Brain microvascular endothelial cell (primary cell): ENCODE measurements at places on chromosomes 6 and 20.

- DNase-seq, result no peak
Observed at GRCh38 chr6:40563111-40563510, 24.1 kb downstream of the LRFN2 start.

DNA sequence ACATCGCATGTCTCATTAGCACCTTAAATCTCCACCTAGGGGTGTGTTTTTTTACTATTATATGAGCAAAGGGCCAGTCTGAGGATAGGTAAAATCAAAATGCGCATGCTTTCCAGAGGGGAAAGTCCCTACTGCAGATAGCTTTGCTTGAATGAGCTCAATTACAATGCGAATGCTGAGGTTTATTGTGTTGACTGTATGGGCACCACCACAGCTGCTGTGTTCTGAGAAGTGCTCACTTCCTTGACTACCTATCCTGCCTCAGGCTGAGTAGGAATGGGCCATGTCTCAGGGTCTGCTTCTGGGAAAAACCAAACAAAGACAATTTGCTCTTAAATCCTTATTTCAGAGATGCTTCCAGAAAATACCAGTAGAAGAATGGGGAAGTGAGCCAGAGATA is 36.6 kb downstream of the MOCS1 start:
- DNase-seq, result no peak

- DNase-seq, result peak; percentile 66
Observed at GRCh38 chr6:27752038-27752885, 159.9 kb downstream of the OR2B2 start.

DNA sequence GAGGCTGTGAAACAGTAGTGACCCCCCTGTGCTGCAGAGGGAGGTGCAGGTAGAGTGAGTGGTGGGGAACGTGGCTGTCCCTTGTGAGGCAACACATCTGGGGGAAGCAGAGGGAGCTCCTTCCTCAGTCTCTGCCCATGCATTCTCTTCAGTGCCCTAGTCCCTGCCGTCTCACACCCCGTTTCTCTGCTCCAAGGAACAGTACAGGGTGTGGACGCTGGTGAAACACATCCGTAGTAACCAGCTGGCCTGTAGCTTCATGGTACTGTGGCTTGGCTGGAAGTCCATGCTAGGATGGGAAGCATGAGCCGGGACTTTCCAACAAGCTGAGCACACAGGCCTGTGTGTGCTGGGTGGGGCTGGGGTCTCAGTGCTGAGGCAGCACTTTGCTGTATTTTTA is 25.4 kb upstream of the CST3 start:
- no peak for DNase-seq

GRCh38 chr6:54981276-54981609 is 134.7 kb downstream of the FAM83B start:
- DNase-seq, result no peak

GRCh38 chr20:24257171-24257570 is 212.3 kb upstream of the SYNDIG1 start:
- no peak for DNase-seq

DNA sequence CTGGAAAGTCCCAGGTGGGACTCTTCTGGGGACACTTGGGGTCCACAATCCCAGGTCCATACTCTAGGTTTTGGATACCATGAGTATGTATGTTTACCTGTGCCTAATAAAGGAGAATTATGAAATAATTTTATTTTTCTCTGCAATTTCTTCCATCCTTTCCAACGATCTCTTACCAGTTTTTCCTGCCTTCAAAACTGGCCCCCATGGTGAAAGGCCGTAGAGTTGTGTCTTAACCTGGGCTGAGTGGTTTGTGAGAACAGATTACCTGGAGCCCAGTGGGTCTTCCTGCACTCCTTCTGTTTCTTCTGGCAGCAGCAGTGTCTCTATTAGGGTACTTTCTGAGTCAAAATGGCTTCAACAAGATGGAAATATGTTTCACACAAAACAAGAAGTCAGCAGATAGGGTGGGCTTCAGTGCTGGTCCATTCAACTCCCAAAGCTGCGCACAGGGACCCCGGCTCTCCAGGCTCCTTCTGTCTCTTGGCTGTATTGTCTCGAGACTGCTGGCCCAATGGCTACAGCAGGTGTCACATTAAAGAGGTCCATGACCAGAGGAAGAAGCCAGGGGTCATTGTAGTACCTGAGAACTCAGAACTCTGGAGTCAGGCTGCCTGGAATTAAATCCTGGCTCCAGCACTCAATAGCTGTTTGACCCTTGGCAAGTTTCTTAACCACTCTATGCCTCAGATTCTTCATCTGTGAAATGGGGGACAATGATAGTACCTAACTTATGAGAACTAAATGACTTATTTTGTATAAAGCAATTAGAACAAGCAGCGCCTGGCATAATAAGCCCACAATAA is 10.5 kb upstream of the RBCK1 start:
- DNase-seq, result no peak

DNA sequence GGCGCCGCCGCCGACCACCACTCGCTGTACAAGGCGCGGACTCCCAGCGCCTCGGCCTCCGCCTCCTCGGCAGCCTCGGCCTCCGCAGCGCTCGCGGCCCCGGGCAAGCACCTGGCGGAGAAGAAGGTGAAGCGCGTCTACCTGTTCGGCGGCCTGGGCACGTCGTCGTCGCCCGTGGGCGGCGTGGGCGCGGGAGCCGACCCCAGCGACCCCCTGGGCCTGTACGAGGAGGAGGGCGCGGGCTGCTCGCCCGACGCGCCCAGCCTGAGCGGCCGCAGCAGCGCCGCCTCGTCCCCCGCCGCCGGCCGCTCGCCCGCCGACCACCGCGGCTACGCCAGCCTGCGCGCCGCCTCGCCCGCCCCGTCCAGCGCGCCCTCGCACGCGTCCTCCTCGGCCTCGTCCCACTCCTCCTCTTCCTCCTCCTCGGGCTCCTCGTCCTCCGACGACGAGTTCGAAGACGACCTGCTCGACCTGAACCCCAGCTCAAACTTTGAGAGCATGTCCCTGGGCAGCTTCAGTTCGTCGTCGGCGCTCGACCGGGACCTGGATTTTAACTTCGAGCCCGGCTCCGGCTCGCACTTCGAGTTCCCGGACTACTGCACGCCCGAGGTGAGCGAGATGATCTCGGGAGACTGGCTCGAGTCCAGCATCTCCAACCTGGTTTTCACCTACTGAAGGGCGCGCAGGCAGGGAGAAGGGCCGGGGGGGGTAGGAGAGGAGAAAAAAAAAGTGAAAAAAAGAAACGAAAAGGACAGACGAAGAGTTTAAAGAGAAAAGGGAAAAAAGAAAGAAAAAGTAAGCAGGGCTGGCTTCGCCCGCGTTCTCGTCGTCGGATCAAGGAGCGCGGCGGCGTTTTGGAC is 2.0 kb downstream of the SOX4 start:
- DNase-seq, result no peak

- DNase-seq, result no peak
Observed at GRCh38 chr20:36197271-36197670, 39.0 kb upstream of the AAR2 start.

DNA sequence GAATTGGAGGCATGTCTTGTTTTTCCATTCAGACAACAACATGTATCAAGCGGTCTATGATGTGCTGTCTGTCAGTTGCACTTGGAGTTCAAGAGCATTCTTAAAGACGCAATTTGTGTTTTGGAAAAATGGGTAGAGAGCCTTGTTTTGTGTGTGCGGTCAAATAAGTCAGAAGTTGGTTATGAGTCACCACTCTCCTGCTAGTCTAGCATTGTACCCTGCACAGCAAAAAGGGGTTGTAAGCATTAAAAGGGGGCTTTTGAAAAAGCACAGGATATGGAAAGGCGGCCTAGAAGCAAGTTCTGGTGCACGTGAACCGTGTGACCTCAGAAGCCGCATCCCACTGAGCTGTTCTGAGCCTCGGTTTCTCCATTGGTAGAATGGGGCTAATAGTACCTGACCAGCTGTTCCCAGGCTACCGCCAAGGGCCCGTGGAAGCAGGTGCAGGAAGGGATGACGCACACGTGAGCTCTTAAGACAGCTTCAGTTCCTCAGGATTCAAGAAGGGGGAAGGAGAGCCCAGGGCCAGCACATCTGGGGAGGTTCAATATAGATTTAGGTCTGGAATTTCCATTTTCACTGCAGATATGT is 61.6 kb upstream of the SNX9 start:
- peak; percentile 68 for DNase-seq

DNA sequence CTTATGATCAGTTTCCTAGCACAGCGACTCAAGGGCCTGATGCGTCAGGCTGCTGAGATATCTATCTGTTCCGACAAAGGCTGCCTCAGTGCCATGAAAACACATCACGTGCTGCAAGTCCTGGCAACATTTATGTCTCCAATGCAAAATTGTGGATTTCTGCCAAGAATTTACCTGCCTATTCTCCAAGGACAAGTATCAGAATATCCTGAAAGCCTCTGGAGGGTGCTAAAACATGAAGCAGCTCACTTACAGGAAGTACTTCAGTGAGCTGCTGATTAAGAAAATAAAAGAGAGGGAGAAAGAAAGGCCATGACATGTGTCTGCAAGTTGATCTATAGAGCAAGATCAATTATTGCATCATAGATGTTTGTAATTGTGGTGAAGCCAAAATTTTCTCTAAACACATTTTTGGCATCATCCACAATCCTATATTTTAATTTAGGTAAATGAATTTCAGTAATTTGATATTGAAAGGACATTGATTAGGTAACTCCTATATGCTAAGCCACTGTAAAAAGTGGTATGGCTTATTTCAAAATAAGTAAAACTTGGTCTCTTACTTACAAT is 25.8 kb upstream of the TPBG start:
- no peak for DNase-seq

DNA sequence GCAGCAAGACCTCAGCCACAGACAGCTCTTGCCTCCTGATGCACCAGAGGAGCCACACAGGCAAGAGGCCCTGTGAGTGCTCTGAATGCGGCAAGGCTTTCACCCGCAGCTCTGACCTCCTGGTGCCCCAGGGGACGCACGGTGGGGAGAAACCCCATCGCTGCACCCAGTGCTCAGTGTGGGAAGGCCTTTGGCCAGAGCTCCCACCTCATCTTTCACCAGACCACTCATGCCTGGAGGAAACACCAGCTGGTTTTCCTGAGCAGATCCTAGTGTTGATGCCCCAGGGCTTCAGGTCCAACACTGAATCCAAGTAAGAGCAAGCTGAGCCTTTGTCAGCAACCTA is 37.0 kb upstream of the XRN2 start:
- no peak for DNase-seq

DNA sequence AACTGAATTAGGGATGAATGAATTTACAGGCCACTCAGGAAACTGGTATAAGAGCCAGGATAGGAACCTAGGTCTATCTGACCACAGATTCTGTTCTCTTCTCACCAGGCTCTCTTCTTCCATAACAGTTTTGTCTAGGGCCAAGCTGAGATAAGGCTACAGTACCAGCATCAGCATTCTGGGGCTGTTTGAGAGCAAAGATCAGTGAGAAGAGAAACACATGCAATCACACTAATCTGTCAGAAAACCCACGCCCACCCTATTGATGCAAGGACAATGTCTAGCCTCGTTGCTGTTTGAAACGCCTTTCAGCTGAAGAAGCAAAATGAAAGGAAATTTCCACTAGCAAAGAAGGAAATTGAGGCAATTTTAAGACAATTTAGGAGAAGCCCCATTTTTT is 137.7 kb downstream of the LCA5 start:
- DNase-seq, result no peak

DNA sequence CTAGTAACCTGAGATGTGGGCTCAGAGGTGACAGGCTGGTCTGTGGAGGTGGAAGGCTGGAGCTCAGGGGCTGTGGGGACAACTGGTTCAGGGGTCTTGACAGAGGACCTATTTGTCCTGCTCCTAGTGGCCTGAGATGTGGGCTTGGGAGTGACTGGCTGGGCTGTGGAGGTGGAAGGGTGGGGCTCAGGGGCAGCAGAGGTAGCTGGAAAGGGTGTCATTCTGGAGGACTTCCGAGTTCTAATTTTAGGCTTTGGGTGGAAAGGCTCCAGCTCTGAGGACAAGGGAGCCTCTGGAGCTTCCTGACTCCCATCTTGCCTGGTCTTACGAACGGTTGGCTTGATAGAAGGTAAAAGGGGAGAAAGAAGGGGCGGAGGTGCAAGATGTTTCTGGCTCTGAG is 11.5 kb downstream of the MDC1 start:
- DNase-seq, result no peak

GRCh38 chr6:161532536-161532935 is 258.7 kb upstream of the AGPAT4 start:
- no peak for DNase-seq

DNA sequence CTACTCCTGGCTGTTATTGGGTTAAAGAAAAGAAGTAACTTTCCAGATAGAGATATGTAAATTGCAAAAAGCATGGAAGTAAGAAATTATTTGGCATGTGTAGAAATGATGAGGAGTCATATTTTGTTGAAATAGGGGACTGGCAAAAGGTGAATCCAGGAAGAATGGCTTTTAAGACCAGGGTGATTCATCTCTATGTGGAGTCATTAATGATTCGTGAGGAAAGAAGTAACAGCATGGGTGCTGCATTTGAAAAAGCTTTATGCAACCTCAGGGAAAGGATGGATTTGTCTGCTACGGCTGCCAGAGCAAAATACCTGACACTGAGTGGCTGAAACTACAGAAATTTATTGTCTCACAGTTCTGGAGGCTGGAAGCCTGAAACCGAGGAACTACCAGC is 14.8 kb upstream of the SYNE1 start:
- DNase-seq, result no peak

DNA sequence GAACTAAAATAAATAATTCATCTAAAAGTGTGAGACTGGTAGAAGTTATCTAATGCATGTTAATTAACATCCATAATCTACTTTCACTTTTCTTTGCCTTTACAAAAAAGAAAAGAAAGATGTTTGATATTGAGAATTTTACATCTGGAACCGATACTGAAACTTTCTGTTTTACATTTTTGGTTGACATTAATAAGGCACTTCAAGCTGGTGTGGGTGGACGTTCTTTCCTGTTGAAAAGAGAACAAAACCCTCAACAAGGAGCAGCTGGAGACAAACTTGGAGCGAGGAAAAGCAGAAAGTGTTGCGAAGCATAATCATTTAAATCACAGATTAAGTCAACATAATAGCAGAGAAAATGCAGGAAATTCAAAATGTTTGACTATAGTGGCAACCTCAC is 575.2 kb upstream of the ADGRB3 start:
- no peak for DNase-seq

DNA sequence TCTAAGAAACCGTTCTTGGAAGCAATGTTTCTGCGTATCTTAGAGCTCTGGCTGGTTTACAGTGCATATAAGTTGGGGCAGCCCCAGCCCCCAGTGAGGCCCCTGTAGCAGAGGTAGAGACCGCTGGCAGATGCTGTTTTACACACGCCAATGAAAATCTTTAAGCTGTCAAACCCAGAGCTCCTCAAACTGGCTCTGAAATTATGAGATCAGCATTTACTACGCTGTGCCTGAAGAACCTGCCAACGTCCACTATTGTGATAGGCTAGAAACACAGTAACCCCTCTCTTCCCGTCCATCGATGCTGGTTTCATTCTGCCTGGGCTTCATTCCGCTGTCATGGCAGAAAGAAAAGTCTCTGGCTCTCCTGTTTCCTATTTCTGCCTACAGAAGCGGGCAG is 160.6 kb downstream of the SMOC2 start:
- DNase-seq, result no peak

GRCh38 chr6:56347526-56347925 is 100.1 kb upstream of the COL21A1 start:
- DNase-seq, result no peak
